ENCODE measurements at places on chromosomes 4 and X. TPM values are rescaled to one million over a fixed set of nuclear protein-coding genes. Genes with fewer than 3 reads are reported as not detected.

MAGEB1 gene
- total RNA-seq: not detected

PAGE1 gene
- total RNA-seq: not detected

PRDM5 gene
- total RNA-seq: 3.1 TPM

UGT2A1 gene
- total RNA-seq: not detected

DIPK2B gene
- total RNA-seq: 52.3 TPM

ARHGAP36 gene
- total RNA-seq: not detected

UGT2B10 gene
- not detected for total RNA-seq

ZGRF1 gene
- 4.2 TPM for total RNA-seq

INTS6L gene
- 0.44 TPM for total RNA-seq

RBM46 gene
- not detected for total RNA-seq

ZNF711 gene
- 4.6 TPM for total RNA-seq

FABP2 gene
- not detected for total RNA-seq

IQCM gene
- total RNA-seq: not detected

GNPDA2 gene
- 11.7 TPM for total RNA-seq

FRAS1 gene
- total RNA-seq: 0.20 TPM

GRID2 gene
- total RNA-seq: not detected

CHIC1 gene
- total RNA-seq: 4.8 TPM

WAS gene
- under 0.01 TPM for total RNA-seq

CT47B1 gene
- not detected for total RNA-seq

MAGEE2 gene
- not detected for total RNA-seq

GPR50 gene
- total RNA-seq: not detected

SMC1A gene
- 8.9 TPM for total RNA-seq

DUSP21 gene
- total RNA-seq: not detected

SCLT1 gene
- total RNA-seq: 7.0 TPM

ITM2A gene
- 25.4 TPM for total RNA-seq

FAM9B gene
- not detected for total RNA-seq

OTC gene
- 1.2 TPM for total RNA-seq

TMEM255A gene
- not detected for total RNA-seq

UCP1 gene
- not detected for total RNA-seq

EGF gene
- total RNA-seq: not detected

COX7B2 gene
- total RNA-seq: not detected

PCDH10 gene
- total RNA-seq: 0.22 TPM

SSX4B gene
- total RNA-seq: not detected

IL2 gene
- total RNA-seq: not detected

TLR1 gene
- 5.0 TPM for total RNA-seq

TCEAL2 gene
- not detected for total RNA-seq

FGB gene
- total RNA-seq: not detected

GNRHR gene
- not detected for total RNA-seq

LRIT3 gene
- total RNA-seq: not detected

PAGE2 gene
- total RNA-seq: not detected

FAM53A gene
- total RNA-seq: 1.4 TPM

SPANXA1 gene
- not detected for total RNA-seq

FRMD7 gene
- total RNA-seq: not detected

MBTPS2 gene
- total RNA-seq: 3.5 TPM

OTUD6A gene
- total RNA-seq: not detected

TMSB15C gene
- 6.1 TPM for total RNA-seq

PTPN13 gene
- 0.20 TPM for total RNA-seq

ERVMER34-1 gene
- total RNA-seq: not detected

UGT2B17 gene
- not detected for total RNA-seq

SPIN2B gene
- total RNA-seq: 4.8 TPM

RS1 gene
- not detected for total RNA-seq

IQSEC2 gene
- total RNA-seq: 0.44 TPM

CENPVL3 gene
- total RNA-seq: not detected

EXOC1L gene
- not detected for total RNA-seq

FTHL17 gene
- not detected for total RNA-seq

VCX gene
- not detected for total RNA-seq

SPANXB1 gene
- not detected for total RNA-seq

ODAPH gene
- total RNA-seq: not detected

PDE5A gene
- 3.3 TPM for total RNA-seq

SH3D19 gene
- 36.3 TPM for total RNA-seq
